ENCODE measurements at places on chromosomes 5 and 9.

DNA sequence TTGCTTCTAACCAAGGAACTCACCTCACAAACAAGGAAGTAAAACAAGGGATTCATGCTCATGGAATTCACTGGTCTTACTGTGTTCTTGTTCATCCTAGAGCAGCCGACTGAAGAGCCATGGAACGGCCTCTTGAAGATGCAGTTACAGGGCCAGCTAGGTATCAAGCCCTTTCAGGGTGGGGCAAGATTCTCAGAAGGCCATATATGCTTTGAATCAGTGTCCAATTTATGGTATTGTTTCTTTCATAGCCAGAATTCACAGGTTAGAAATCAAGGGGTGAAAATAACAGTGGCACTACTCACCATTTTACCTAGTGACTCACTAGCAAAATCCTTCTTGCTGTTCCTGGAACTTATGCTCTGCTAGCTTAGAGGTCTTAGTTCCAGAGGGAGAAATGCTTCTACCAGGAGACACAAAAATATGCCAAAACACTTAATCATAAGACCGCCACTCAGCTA, 159.5 kb upstream of the CDH10 start:
- DNase-seq = no peak

DNA sequence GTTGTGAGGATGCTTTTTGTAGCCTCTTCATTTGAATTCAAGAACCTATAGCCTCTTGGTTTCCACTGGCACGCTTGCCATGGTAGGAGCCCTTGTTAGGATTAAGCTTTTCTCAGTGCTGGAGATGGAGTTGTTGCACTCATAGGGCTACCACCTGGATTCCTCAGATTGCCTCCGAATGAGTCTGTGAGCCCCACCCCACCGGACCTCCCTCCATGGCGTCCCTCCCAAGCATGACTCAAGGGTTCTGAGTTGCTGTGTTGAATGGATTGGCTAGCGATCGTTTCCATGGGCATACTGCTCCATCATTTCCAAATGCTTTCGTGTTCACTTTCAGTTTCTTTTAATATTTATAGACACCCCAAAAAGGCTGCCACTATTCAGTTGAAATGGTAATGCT, 69.9 kb downstream of the DAPK1 start:
- DNase-seq = no peak

- DNase-seq = no peak
These were observed at the start of gene C7 for GRCh38 chr5:40909264-40909663. TSS of gene C7 (plus strand) at chr5:40909497. CDS start at chr5:40909611, 114 bp downstream.

- no peak for DNase-seq
These were observed 39.7 kb downstream of the IRX2 start for GRCh38 chr5:2711446-2712425.

- no peak for DNase-seq
These were observed 142.2 kb upstream of the MAP3K1 start for GRCh38 chr5:56673171-56673570.

DNA sequence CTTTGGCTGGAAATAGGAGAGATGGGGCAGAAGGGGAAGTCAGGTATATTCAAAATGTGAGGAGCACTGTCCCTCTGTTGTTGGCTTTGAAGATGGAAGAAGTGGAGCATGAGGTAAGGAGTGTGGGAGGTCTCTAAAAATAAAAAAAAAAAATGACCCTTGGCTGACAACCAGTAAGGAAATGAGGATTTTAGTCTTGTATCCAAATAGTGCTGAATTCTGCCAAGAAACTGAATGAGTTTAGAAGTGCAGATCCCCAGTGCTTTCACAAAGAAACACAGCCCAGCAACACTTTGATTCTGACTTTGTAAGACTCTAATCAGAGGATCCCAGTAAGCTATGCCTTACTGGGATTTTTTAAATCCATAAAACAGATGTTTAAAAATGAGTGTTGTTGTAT, 367.9 kb downstream of the CYLC2 start:
- no peak for DNase-seq
